ENCODE measurements at places on chromosomes 3 and 15.

DNA sequence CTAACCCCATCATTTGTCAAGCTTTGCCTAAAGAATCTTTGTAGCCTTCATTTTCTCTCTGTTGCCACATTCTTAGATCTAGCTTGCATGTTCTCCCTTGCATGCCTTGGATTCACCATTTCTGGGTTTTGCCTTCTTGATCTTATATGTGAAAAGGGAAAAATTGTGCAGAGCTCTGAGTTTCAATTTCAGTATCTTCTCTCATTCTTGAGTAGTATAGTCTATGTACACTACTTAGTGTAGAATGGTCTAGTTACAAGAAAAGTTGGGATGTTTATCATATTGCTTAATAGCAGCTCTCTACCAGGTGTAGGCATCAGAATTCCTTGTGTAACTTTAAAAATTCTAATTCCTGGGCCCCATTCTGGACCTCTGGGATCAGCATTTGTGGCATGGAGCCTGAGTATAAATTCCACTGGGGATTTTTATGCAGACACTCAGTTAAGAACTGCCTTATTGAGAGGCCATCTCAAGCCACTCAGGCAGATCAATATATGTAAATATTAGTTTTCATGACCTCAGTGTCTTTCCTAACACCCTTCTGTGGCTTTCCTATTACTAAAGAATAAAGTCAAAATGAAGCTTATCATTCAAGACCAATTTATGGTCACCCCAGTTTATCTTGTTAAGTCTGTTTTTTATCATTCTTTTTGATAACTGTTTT, 23.4 kb downstream of the GTF2E1 start:
- no peak for DNase-seq

DNA sequence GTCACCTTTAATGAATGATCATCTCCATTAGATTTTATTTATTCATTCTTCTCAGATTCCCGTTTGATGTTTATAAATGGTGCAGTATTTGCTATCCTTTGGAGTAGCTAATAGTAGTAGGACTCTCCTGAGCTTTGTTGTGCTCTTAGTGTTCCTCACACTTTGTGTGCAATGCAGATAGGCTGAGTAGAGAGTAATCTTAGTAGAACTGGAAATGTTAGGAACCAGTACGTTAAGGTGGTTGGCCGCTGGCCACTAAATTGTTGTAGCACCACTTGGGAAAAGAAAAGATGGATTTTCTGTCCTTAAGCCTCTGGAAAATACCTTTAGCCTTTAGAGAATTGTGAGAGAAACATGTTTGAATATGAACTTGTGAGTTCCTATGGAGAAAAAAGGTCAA, 19.9 kb upstream of the EBLN2 start:
- no peak for DNase-seq

DNA sequence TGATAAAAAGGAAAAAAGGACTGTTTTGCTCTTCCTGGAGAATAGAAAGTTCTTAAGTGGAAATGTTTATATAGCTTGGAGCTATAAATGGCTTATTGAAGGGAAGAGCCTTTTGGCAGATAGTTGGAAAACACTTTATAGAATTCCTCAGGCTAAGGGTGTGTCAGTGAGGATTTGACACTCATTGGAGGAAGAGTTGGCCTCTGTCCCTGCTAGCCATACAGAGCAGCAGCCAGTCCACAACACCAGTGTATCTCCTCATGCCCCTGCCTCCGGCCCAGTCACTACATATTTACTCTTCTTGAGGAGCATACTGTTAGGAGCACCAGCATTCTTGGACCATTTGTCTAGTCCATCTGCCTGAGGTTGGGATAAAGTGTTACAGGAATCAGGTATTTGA, 36.2 kb downstream of the KLHL18 start:
- DNase-seq, result no peak

- DNase-seq, result no peak
Measured at GRCh38 chr3:146136647-146137046, 24.3 kb downstream of the PLOD2 start.

DNA sequence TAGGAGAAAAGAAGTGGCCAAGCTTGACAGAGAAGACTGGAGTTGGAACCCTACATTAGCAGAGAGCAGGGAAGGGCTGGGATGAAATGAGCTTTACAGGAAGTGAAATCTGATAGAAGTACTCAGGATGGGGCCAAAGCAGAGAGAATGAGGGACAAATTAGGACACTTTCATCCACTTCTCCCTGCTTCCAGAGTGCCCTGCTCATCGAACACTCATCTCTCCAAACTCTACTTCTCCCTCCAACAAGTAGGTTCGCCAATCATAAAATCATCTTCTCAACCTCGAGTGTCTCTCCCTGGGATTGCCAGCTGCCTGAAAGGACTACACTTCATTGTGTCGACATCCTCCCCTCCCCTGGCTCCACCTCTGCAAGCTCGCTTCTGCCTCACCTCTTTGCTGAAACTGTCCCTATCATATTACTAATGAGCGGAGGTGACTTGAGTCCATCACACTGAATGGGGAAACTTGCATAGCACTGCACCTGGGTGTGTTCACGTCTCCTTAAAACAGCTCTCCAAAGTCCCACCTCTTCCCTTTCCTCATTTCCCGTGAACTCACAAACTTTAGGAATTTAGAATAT, 365.8 kb downstream of the FOXP1 start:
- no peak for DNase-seq

- peak; percentile 90 for DNase-seq
Measured at GRCh38 chr3:186930641-186931531, 560 bp downstream of the ST6GAL1 start.

DNA sequence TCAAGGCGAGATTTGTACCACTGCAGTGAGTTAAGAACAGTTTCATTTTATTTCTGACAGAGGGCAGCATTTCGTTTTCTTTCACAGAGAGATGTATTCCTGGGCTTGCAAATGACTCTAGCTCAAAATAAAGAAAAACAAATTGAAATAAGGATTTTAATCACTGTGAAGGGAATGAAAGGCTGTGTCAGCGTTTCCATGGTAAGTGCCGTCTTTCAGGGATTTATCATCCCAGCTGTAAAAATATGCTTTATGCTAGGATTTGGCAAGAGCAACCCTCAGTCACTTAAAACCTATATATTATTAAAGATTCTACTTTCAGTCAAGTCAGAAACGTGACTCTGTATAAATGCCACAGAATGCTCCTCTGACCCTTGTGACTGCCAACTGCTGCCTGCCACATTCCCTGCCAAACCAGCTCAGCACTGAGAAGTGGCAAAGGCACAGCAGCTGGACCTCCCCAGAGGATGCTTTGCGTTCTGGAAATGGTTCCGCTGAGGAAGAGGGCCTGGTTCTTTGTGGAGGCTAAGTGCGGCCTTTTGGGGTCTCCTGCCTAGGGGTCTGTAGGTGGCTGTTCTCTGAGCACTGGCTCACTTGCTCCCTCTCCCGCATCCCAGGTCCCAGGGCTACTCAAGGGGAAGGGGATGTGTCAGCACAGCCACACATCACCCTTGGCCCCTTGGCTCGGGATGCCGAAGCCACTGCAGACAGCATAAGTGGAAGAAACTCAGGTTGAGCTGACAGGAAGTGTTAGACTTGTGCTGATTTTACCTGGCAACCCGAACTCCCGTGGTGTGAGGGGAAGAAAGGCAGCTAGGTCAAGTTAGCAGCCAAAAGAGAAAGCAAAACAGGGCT, 56.6 kb upstream of the POMGNT2 start:
- DNase-seq, result peak; percentile 41

- DNase-seq, result no peak
Measured at GRCh38 chr3:107644631-107645030, 121.9 kb downstream of the BBX start.

GRCh38 chr15:31302778-31303725, 23.6 kb upstream of the KLF13 start:
- no peak for DNase-seq

DNA sequence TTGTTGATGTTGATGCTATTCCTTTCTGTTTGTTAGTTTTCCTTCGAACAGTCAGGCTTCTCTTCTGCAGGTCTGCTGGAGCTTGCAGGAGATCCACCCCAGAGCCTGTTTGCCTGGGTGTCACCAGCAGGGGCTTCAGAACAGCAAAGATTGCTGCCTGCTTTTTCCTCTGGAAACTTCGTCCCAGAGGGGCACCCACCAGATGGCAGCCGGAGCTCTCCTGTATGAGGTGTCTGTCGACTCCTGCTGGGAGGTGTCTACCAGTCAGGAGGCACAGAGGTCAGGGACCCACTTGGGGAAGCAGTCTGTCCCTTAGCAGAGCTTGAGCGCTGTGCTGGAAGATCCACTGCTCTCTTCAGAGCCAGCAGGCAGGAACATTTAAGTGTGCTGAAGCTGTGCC, 303.2 kb downstream of the ZIC1 start:
- no peak for DNase-seq

DNA sequence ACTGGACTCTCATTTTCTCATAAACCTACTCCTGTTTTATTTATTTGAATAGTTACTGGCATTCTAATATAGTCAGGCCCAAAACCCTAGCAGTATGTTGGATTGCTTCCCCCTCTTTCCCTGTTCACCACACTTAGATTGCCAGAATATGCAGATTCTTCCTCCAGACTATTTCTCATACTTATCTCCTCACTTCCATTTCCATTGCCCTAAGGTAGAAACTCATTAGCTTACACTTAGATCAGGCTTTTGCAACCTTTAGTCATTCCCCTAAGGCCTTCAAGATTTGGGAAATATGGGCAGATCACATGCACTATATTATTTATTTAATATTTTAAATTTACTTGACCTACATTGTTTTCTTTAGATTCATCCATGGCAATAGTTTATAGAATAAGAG, 98.9 kb downstream of the MEIS2 start:
- no peak for DNase-seq
